Stimulated activated CD8-positive, alpha-beta memory T cell treated with anti-CD3 and anti-CD28 coated beads, Interleukin-2, amount 100 ng/mL, for 48 hours (primary cell): ENCODE measurements at places on chromosomes 2 and 18.

- DNase-seq = no peak
These were observed 60.7 kb upstream of the PPM1B start for GRCh38 chr2:44107974-44108373.

GRCh38 chr2:175698061-175698460 is 304.0 kb downstream of the LNPK start:
- no peak for DNase-seq

- DNase-seq = no peak
These were observed 140.2 kb upstream of the COPS8 start for GRCh38 chr2:236945431-236946016.

DNA sequence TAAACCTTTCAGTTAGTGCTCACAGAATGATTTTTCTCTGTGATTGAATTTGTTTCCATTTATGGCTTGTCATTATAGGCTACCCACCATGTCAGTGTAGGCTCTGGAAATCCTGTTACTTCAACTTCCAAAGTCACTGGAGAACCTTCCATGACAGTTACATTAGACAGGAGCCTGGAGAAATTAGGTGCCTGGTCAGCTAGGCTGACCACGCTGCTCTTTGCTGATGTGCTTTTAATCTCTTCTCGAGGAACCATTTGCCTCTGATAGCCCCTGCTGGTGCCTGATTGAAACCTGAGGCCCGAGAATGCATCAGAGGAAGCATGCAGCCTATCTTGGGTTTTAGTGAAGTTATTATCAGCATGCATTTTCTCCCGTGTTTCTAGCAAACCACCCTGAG is 29.6 kb upstream of the TTN start:
- DNase-seq = no peak

- no peak for DNase-seq
These were observed 16.7 kb downstream of the REG1B start for GRCh38 chr2:79071078-79071477.

DNA sequence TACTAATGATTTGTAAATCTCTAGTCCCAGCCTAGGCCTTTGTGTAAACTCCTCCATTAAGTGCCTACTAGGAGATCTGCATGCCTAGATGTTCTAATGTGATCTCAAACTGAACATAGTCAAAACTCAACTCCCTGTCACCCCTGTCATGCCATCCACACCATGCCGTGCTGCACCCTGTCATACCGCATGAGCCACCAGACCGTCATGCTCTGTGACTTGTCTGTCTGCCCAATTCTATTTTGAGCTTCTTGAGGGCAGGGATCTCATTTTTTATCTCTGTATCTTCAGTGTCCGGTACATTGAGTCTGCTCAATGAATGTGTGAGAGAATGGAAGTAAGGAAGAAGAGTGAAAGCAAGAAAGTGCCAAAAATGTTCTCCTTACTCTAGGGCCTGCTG is 35.5 kb downstream of the GREB1L start:
- no peak for DNase-seq

- DNase-seq = no peak
These were observed 40.6 kb upstream of the RTTN start for GRCh38 chr18:70246061-70246466.

DNA sequence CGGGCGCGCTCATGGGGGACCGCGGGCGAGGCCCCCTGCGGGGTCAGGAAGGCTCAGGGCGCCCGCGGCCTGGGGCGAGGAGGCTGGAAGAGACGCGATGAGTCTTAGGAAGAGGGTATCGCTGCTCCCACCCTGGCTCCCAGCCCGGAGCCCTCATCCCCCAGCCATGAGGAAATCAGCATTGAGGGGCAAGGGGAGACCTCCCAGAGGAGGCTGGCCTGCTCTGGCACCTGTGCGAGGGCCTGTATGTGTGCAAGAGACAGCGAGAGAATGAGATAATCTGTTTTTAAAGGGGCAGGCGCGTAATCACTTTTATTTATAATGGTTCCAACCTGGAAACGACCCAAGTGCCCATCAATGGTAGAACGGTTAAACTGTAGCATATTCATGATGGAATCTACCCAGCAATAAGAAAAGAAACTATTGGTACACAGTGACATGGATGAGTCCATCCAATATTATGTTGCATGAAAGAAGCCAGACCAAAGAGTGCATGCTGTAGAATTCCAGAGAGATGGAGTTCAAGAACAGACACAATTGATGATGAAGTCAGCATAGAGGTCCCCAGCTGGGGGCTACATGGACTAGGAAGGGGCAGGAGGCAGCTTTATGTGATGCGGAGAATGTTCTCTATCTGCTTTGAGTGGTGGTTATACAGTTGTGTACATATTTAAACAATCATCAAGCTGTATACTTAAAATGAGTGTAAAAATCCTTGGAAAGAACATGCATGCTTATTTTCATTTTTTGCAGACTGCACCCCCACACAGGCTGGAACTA is 14.4 kb downstream of the FBXO41 start:
- DNase-seq = no peak

DNA sequence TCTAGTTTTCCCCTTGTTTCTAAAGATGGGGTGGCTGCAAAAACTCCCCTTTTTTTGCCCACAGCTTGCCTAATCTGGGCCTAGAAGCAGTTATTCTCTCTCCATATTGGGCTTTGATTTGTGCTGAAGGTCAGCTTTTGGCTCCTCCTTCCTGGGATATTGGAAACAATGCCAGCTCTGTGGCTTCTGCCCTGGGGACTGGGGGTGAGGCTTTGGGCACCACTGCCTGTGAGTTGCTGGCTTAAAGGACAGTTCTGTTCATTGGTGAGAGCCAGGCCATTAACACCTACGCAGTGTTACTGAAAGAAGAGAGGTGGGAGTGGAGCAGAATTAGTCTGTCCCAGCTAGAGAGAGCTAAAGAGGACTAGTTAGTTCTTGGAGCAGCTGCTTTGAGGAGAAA is 4.3 kb downstream of the UBXN2A start:
- DNase-seq = no peak
